ENCODE measurements at places on chromosomes 11 and 22.

- no peak for DNase-seq
Measured at GRCh38 chr11:34168642-34169420, 63.4 kb downstream of the NAT10 start.

DNA sequence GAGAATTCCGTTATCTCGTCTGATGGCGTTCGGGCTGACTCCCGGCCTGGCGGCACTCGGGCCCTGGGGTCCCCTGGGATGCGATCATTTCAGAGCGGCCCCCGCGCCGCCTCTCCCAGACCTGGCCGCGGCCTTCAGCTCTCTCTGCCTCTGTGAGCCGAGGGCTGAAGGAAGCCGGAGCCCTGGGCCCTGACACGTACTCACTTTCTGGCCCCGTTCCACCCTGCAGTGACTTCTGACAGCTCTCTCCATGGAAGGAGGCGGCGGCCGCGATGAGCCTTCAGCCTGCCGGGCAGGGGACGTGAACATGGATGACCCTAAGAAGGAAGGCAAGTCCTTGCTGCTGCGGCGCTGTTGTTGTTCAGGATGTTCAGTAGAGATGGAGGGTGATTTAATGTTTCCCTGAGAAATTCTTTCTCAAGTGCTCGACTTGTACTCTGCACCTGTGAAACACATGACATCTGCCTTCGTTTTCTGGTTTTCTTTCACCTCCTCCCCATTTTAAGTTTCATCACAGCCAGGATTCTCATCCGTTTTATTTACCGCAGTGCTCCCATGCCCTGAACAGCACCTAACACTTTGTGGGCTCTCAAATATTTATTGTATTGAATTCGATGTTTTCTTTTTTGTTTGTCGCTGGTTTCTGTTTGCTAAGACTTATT, 612 bp downstream of the GTSE1 start:
- DNase-seq = peak; percentile 21

GRCh38 chr11:73465023-73465675, 89.0 kb downstream of the RELT start:
- no peak for DNase-seq

- DNase-seq = no peak
Measured at GRCh38 chr11:64711956-64712362, 11.0 kb downstream of the NRXN2 start.

Data from fibroblast of pulmonary artery (primary cell).